ENCODE measurements at places on chromosomes 7 and 10. TPM values are rescaled to one million over a fixed set of nuclear protein-coding genes. Genes with fewer than 3 reads are reported as not detected.

- H3K4me1 ChIP-seq: peaks cover 15% of the 10 kb centered on the region
- H3K36me3 ChIP-seq: no peaks in the 10 kb centered on the region
- H3K27me3 ChIP-seq: no peaks in the 10 kb centered on the region
- DNase-seq: peak; percentile 74
- H3K4me3 ChIP-seq: no peak overlapping the region
Observed at GRCh38 chr7:20114468-20114867, 102.7 kb downstream of the MACC1 start.

- H3K4me3 ChIP-seq: no peak overlapping the region
- H3K27ac ChIP-seq: no peak overlapping the region
- H3K27me3 ChIP-seq: no peaks in the 10 kb centered on the region
- H3K4me1 ChIP-seq: no peaks in the 10 kb centered on the region
- no peak for DNase-seq
Observed at GRCh38 chr7:111832174-111832573, 269.9 kb upstream of the IMMP2L start.

GRCh38 chr7:27727058-27727457 lies 12.9 kb upstream of the TAX1BP1 start:
- H3K4me3 ChIP-seq: no peak overlapping the region
- no peaks in the 10 kb centered on the region for H3K4me1 ChIP-seq
- DNase-seq: no peak

- no peaks in the 10 kb centered on the region for H3K4me1 ChIP-seq
- peaks cover 15% of the 10 kb centered on the region for H3K27me3 ChIP-seq
- no peaks in the 10 kb centered on the region for H3K36me3 ChIP-seq
Observed at GRCh38 chr7:41624818-41625217, 78.1 kb downstream of the INHBA start.

DNA sequence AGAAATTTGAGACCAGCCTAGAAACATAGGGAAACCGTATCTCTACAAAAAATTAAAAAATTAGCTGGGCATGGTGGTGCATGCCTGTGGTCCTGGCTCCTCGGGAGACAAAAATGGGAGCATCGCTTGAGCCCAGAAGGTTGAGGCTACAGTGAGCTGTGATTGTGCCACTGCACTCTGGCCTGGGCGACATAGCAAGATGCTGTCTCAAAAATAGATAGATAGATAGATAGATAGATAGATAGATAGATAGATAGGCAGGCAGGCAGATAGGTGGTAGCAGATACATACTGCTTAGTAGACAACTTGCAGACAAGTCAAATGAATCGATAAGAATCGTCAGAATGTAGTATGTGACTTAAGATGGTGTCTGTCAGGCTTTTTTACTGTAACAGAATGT lies 106.9 kb downstream of the SND1 start:
- H3K27me3 ChIP-seq: no peaks in the 10 kb centered on the region
- no peak overlapping the region for H3K4me3 ChIP-seq
- H3K36me3 ChIP-seq: no peaks in the 10 kb centered on the region
- DNase-seq: no peak

DNA sequence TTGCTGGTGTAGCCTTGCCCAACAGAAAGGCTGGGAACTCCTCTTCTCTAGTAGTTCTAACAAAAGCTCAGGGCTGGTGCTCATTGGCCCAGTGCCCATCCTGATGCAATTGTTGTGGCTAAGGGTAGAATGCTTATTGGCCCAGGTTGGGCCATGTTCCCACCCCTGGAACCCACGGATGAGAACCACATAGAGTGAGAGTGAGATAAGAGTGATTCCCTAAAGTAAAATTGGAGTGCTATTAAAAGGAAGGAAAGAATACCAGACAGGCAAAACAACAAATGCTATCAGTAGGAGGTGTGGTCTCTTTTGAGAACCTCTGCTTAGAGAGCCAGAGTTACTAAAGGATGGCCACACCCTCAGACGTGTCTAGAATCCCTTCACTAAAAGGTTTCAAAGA lies 49.2 kb downstream of the LGI1 start:
- no peaks in the 10 kb centered on the region for H3K4me1 ChIP-seq
- H3K36me3 ChIP-seq: no peaks in the 10 kb centered on the region
- DNase-seq: no peak
- no peak overlapping the region for H3K27ac ChIP-seq

DNA sequence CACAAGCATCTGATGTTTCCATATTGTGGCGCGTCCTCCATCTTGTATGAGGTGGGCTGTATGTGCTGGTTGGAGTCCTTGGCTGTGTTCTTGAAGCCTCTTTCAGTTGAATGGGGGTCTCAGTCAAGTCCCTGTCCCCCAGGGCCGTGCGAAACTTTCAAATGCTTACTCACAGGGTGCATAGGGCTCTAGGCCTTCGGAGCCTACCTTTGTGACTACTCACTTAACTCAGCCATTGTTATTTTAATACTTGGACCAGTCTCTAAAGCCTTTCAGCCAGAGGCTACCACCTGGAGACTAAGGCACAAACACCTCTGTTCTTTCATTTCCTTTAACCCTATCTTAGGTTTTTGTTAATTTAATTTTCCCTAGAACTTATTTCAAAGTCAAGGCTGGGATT lies 785.9 kb downstream of the GATA3 start:
- peaks cover 3% of the 10 kb centered on the region for H3K4me1 ChIP-seq
- no peaks in the 10 kb centered on the region for H3K36me3 ChIP-seq
- H3K27ac ChIP-seq: no peak overlapping the region
- DNase-seq: no peak
- no peaks in the 10 kb centered on the region for H3K27me3 ChIP-seq
- no peak overlapping the region for H3K4me3 ChIP-seq

- peak overlapping the region; percentile 52 for H3K4me3 ChIP-seq
- DNase-seq: no peak
- no peaks in the 10 kb centered on the region for H3K27me3 ChIP-seq
- H3K27ac ChIP-seq: peak overlapping the region; percentile 90
- peaks cover 7% of the 10 kb centered on the region for H3K36me3 ChIP-seq
- H3K4me1 ChIP-seq: peaks cover 85% of the 10 kb centered on the region
Observed at GRCh38 chr10:110074298-110074697, 66.5 kb downstream of the ADD3 start.

- H3K4me3 ChIP-seq: no peak overlapping the region
- no peaks in the 10 kb centered on the region for H3K27me3 ChIP-seq
- no peak overlapping the region for H3K27ac ChIP-seq
- no peak for DNase-seq
Observed at GRCh38 chr10:17912754-17913153, 39.0 kb upstream of the SLC39A12 start.

DNA sequence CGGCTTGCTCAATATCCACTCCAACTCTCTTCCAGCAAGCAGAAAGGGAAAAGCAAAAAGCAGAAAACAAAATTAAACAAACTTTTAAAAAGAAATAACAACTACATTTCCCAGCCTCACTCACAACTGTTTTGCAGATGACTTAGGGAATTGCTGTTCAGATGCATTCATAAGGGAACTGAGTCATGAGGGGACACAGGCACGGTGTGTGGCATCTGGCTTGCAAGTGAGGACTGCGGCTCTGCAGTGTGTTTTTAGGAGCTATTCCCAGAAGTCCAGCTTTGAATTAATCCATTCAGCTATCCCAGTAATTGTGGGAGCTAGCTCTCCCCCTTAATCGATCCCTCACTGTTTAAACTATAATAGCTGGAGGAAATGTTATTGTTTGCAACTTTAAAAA lies 30.3 kb downstream of the PTN start:
- H3K4me1 ChIP-seq: no peaks in the 10 kb centered on the region
- H3K36me3 ChIP-seq: no peaks in the 10 kb centered on the region
- no peak overlapping the region for H3K4me3 ChIP-seq
- DNase-seq: no peak
- H3K27me3 ChIP-seq: no peaks in the 10 kb centered on the region
- H3K27ac ChIP-seq: no peak overlapping the region

GRCh38 chr7:76050545-76050944 lies 2.6 kb downstream of the MDH2 start:
- peaks cover 49% of the 10 kb centered on the region for H3K4me1 ChIP-seq
- no peaks in the 10 kb centered on the region for H3K27me3 ChIP-seq
- H3K4me3 ChIP-seq: no peak overlapping the region
- H3K27ac ChIP-seq: peak overlapping the region; percentile 13

DNA sequence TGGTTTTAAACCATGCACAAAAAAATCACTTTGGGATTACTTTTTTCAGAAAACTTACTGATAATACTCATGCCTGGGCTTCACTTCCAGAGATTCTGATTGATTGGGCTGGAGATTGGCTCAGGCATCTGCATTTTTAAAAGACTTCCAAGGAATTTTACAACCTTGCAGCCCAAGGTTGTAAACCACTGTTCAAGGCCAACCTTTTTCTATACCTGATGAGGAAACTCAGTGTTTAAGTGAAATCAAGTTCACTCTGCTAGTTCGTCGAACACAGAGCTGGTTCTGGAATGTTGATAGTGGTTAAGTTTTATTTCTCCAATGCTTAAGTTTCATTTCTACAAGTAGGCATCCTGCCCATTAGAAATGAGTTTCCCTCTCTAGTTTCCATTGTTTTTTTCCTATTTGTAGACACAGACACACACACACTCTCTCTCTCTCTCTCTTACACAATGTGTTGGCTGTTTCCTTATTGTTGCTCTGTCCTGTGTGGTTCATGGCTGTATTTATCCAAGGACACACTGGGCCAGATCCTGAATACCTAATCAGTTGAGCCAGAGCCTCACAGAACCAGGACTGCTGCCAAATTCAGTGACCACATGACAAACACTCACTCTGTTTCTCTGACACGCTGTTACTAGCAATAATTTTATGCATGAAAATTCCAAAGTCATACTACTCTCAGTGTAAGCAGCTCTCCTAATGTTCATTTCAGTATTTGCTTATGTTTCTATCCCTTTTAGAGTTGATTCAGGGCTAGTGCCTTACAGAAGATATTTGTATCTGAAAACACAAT lies 3.7 kb upstream of the IFIT1B start:
- H3K36me3 ChIP-seq: no peaks in the 10 kb centered on the region
- no peaks in the 10 kb centered on the region for H3K4me1 ChIP-seq
- H3K27me3 ChIP-seq: no peaks in the 10 kb centered on the region

DNA sequence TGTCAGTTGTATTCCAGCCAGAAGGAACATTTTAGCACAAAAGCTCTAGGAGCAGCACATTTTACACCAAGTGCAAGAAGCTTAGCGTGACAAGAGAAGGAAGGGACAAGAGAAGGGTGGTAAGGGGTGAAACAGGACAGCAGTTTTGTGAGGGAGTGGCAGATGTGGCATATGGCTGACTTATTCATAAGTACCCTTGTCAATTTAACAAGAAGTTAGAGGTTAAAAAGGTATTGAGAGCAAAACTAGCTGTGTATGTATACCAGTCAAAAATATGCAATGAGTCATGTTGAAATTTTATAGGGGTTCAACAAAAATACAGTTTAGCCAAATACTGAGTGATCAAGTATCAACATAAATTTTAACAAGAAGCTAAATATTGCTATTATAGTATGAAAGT lies 561.5 kb upstream of the POT1 start:
- H3K27ac ChIP-seq: no peak overlapping the region
- H3K4me1 ChIP-seq: no peaks in the 10 kb centered on the region
- no peaks in the 10 kb centered on the region for H3K27me3 ChIP-seq
- DNase-seq: no peak
- no peaks in the 10 kb centered on the region for H3K36me3 ChIP-seq

DNA sequence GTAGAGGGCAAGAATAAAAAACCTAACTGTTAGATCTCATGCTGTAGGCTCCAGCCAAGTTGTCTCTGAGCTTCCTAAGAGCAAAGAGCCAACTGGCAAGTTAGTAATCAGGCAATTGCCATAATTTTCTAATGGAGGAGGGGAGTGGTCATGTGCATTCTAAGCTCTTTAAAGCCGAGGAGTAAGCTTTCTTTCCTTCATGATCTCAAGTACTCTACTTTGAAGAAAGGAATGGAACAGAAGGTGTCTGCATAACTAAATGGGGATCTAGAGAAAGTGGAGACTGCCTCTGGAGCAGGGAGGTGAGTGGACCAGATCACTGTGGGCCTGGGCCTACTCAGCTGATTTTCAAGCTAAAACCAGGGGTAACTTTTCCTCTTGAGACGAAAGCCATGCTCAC lies 37.7 kb upstream of the TOMM7 start:
- peaks cover 7% of the 10 kb centered on the region for H3K36me3 ChIP-seq
- peaks cover 21% of the 10 kb centered on the region for H3K4me1 ChIP-seq
- DNase-seq: no peak
- no peak overlapping the region for H3K4me3 ChIP-seq
- no peak overlapping the region for H3K27ac ChIP-seq
- H3K27me3 ChIP-seq: no peaks in the 10 kb centered on the region

DNA sequence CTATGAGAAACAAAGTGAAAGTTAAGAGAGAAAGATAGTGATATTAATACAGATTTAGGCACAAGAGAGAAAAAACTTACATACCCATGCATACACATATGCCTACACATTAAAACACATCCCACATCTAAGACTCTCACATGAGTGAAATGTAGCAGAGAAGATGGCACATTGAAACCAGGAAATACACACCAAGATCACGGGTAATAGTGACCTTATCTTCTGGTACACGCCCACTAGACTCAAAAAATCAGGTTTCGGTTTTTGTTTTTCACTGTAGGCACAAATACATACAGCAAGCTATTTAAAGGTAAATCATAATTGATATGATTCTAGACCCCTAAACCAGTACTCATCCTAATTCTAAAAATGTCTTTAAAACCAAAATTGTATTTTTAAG lies 225.2 kb upstream of the TAC1 start:
- no peak overlapping the region for H3K4me3 ChIP-seq
- no peaks in the 10 kb centered on the region for H3K36me3 ChIP-seq
- no peak overlapping the region for H3K27ac ChIP-seq
- H3K4me1 ChIP-seq: no peaks in the 10 kb centered on the region

ZMIZ1 gene
- 0.74 TPM for polyA plus RNA-seq

MMS19 gene
- 24.9 TPM for polyA plus RNA-seq

PRR15 gene
- not detected for polyA plus RNA-seq

IRF5 gene
- 56.7 TPM for polyA plus RNA-seq

ECHDC3 gene
- 2.6 TPM for polyA plus RNA-seq

RBM20 gene
- polyA plus RNA-seq: 0.05 TPM

TMEM270 gene
- polyA plus RNA-seq: not detected

PRKRIP1 gene
- 21.0 TPM for polyA plus RNA-seq

CUBN gene
- 0.51 TPM for polyA plus RNA-seq

Data from naive B cell (primary cell).